Activated naive CD8-positive, alpha-beta T cell treated with anti-CD3 and anti-CD28 coated beads, Interleukin-2, amount 10 ng/mL, durations not matched to agents 7 days and 5 days (primary cell): ENCODE measurements at places on chromosomes 11 and 22.
A peak's percentile ranks its signal among the peaks of the same experiment; 100 is the strongest.

DNA sequence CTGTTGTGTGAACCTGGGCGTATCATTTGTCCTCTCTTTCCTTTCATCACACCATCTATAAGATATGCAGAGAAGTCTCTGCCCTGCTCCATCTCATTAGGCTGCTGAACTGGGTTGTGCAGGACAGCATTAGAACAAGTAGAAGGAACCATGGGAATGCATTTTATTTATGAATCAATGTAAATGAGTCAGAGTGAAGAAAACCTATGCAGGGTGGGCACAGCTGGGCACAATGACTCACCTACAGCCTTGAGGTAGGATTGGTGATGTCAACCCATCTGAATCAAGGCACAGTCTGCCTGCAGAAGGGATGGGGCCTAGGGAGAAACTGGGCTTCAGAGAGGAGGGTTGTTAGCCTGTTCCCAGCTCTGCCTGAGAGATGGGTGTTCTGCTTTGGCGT is 123.4 kb downstream of the CSNK2A3 start:
- no peak for DNase-seq

DNA sequence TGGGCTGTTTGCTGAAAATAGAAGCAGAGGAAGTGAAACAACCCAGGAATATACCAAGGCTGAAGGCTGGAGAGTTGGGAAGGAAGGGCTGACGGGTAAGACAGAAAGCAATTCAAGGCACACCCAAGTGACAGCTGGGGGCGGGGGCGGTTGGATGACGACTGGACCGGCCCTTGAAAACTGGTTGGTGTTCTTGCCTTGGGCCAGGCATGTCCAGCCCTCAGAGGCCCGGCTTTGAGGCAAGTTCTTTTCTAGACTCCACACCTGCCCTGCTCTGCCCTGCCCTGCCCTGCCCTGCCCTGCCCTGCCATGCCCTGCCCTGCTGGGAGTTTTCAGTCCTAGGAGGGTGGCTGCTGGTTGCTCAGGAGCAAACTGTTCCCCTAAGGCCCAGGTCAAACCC is 34.2 kb upstream of the CACNG2 start:
- no peak for DNase-seq

DNA sequence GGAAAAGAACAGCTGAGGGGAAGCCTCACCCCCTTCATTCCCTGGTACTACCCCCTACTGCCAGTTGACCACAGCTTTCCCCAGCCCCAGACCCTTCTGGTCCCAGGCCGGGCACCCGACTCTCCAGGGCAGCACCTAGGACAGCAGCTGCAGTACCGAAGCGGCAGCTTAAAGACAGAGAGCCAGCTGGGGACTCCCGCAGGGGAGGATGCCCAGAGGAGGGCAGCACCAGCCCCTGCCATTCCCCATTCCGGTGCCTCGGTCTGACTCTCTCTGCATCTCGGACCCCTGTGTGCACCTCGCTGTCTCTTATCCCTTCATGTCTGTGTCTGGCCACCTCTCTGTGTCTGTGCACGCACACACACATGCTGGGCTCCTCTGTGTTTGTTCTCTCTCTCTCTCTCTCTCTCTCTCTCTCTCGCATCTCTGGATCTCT is 9.4 kb downstream of the IGSF9B start:
- DNase-seq, result peak; percentile 82

- DNase-seq, result peak; percentile 82
Observed at GRCh38 chr22:19766511-19767426, 6.2 kb downstream of the TBX1 start.

DNA sequence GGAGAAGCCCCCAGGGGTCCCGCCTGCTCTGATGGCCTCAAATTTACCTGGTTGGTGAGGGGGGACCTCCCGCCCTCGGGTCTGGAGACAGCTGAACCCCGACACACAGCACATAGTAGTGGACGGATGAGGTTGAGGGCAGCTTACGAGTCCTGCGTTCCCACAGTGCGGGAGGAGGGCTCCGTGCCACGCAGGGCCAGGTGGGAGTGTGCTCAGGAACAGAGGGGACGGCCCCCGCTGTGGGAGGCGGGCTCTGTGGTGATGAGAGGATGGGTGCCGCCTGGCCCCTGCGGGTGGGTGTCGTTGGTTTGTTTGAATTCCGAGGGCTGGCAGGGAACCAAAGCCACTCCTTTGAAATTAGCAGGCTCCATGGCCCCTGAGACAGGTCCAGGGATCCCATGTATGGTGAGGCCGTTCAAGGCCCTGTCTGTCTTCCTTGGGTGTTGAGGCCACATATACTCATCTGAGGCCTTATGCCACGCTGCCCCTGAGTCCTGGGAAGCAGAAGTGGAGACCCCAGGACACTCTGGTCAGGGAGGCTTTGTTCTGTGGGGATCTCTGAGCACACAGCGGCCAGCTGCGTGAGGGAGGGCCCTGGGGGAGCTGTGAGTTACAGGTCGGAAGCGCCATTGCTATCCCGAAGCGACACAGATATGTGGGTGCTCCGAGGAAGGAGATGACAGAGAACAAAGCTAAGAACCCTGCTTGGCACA is 21.9 kb downstream of the NADSYN1 start:
- no peak for DNase-seq

DNA sequence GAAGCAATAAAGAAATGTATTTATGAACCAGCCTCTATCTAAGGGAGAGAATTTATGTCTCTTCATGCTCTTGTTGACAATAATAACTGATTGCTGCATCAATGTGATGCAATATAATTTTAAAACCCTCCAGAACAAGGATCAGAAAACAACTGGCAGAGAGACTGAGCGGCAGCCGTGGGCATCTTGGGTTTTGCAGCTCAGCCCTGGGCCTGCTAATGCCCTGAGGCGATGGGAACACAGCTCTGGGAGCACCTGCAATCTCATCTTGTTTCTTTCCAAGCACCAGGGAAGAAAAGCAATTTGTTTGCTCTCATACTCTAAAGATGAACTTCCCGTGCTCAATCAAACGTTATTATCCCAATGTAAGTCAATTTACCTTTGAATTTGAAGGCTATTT is 245.7 kb downstream of the ST3GAL4 start:
- no peak for DNase-seq

- no peak for DNase-seq
Observed at GRCh38 chr11:6084587-6084986, 22.9 kb upstream of the OR56B4 start.

DNA sequence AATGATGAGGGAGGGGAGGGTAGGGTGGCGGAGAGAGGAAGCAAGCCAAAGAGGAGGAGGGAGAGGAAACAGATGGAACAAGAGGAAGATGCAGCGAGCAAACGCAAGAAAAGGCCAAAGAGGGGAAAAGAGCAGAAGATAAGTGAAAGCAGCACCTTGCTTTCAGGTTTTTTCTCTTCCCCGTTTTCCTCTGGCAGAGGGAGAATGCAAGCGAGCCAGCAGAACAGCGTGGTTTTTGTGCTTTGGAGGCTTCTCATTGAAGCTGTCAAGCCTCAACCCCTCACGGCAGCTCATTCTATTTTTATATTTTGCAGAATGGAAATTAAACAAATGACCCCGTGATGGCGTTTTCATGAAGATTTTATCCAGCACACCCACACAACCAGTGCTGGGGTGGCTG is 67.1 kb upstream of the GRAMD1B start:
- no peak for DNase-seq

DNA sequence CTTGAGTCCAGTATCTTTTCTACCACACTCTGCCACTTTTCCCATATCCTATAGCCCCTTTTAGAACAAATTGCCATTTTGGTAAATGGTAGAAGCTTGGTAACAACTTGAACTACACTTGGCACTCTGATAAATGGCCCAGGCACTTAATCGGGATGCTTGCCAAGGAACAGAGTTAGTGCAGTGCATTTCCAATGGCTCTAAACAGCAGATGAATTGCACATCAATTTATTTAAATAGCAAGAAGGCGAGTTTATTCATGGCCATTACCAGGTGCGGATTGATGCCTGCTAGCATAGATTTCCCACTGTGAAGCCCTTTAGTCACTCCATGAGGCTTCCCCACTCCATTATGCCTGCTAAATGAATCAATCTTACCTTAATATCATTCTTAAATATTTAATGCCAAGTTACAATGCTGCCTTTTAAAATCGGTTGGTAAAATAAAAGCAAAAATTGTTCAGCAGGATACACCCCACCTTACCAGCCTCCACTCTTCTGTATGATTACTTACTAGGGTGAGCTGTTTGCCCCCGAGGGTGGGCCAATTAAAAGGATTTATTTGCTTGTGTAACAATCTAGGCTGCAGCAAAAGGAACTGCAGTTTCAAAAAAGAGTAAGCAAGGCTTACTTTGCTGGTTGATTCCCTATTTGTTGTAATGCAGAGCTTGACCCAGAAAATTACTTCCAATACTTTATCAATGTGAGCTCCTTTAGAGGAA is 136.0 kb upstream of the ARHGAP42 start:
- no peak for DNase-seq

GRCh38 chr11:90192869-90193582 is 29.8 kb downstream of the CHORDC1 start:
- DNase-seq, result no peak

GRCh38 chr22:42365942-42366695 is 66.1 kb downstream of the NFAM1 start:
- DNase-seq, result no peak

- DNase-seq, result peak; percentile 61
Observed at GRCh38 chr22:40348025-40348658, 1.8 kb downstream of the ADSL start.

DNA sequence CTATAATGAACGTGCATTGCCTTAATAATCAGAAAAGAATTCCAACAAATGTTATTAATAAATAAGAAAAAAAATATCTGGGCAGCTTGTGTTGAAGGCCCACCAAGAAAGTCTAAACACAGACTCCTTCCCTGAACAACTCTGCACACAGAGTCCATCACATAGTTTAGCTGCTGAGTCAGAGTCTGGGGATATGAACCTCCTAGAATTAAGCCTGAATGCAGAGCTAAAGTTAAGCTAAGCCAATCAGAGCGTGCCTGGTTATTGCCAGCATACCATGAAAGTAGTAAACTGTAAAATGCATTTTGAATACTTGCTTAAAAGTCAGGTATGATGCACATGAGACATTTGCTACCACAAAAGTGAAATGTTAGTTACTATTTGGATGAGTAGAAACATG is 25.6 kb upstream of the TENM4 start:
- DNase-seq, result no peak

- DNase-seq, result no peak
Observed at GRCh38 chr22:36765943-36766450, 9.9 kb downstream of the IFT27 start.

GRCh38 chr22:19891317-19892256 is 36.9 kb upstream of the GNB1L start:
- peak; percentile 67 for DNase-seq

GRCh38 chr22:40654522-40655167 is 18.1 kb upstream of the MRTFA start:
- DNase-seq, result no peak

- no peak for DNase-seq
Observed at GRCh38 chr11:46666516-46666915, 33.9 kb downstream of the ARHGAP1 start.

- DNase-seq, result no peak
Observed at GRCh38 chr11:74019860-74020259, 11.0 kb upstream of the UCP3 start.

GRCh38 chr11:77223797-77224196 is 77.7 kb downstream of the GDPD4 start:
- DNase-seq, result no peak

DNA sequence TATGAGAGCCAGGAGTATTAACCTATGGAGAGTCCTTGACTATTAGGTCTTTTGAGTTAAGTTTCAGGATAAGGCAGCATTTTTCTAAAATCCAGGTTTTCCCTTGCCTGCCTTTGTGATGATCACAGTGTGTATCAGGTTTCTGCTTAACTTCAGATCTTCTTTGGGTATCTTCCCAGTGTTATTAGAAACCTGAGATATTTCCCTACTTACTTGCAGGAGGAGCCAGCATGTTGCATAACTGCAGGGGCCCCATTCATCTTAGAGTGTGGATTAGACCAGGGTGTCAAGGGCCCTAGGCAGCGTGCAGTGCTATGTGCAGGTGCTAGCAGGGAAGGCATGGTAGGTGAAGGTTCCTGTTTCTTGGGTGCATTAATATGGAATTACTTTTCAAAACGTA is 69.5 kb downstream of the ZNRF3 start:
- no peak for DNase-seq

DNA sequence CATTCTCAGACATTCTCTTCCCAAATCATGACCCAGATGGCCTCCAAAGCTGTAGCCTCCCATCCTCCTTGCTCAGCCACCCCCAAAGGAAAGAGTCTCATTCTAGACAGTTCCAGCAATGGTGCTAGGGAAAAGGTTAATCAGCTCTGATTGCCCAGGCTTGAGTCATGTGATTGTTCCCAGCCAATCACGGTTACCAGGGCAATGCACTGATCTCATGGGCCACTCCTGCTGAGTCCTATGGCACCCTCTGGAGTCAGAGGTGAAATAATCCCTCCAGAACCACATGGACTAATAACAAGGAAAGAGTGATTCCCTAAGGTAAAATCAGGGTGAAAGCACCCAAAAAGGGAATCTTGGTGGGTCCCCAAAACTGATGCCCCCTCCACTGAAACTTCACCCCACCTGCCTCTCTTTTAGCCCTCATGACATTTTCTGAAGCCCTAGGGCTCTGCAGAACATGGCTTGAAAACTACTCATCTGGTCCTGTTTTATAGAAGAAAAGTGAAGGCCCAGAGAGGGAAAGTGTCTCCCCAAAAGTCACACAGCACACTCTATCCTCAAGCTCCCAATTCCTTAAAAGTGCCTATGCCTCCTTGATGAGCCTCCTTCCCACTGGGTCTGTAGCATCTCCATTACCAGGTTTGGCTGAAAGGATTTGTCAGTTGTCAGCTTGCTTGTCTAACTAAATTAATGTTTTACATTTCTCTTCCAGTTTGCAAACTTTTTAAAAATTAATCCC is 203.7 kb downstream of the MN1 start:
- DNase-seq, result no peak

DNA sequence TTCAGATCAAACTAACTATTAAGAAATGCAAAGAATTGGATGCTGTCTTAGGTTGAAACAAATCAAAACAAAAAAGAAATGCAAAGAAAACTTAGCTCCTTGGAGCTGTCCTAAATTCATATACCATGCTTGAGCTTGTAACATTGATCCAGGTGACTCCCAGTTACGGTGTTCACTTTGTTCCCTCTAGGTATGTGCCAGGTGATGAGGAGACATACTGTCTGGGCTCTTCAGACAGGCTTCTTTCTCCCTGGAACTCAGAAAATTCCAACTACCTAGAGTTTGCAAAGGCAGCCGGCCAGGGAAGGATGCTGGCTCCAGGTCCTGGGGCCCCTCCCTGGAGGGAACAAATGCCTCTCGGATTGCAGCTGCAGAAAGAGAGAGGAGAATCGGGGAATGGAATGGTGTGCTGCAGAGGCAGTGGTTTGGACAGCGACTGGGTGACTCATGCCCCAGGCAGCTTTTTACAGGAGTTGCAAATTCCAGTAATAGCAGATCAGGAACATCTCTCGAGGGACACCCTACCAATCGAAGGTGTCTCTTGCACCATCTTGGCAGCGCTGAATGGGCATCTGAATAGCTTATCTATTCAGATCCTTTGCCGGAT is 12.3 kb upstream of the ASPHD2 start:
- DNase-seq, result no peak

- no peak for DNase-seq
Observed at GRCh38 chr22:38285018-38285417, 12.2 kb upstream of the TMEM184B start.

DNA sequence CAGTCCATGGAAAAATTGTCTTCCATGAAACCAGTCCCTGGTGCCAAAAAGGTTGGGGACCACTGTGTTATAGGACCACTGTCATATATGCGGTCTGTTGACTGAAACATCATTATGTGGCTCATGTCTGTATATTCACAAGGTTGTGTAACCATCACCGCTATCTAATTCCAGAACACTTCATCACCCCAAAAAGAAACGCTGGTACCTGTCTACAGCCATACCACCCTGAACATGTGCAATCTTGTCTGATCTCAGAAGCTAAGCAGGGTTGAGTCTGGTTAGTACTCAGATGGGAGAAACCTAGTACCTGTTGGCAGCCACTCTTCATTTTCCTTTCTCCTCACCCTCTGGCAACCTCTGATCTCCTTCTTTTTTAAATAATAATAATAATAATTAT is 12.9 kb upstream of the PIK3IP1 start:
- no peak for DNase-seq
